Skeletal muscle cell (primary cell): ENCODE measurements at places on chromosomes 7 and 10.
A peak's percentile ranks its signal among the peaks of the same experiment; 100 is the strongest.

DNA sequence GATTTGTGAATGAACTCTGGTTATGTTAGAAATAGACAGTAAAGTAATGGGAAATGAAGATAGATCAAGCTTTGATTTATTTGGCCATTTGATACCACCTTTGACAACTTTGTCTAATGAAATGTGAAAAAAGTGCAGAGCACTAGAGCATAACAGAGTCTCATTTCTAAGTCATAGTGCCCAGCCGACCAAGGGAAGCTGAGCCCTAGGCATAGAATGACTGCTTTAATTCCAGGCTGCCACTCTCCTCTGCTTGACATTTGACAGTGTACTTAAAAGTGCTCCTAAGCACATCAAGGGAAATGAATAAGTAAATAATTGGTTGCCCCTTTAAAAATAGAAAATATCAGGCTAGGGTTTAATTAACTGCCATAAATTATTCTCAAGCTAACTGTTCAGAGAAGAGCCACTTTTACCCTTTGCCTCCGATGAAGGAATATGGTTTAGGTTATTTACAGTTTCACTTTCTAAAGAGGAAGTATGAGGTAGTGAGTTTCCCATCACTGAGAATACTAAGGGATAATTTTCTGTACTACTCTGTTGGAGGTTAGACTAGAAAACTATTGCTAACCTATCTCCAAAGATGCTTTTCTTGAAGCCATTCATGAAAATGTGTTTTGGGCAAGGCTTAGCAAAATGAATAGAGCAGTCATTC is 591.6 kb downstream of the REEP3 start:
- no peak for DNase-seq

GRCh38 chr7:7943951-7944350 is 24.6 kb upstream of the GLCCI1 start:
- DNase-seq: no peak

GRCh38 chr10:74150204-74150989 is at the start of gene AP3M1:
Gene AP3M1, minus strand, starts transcription at chr10:74150828. Its CDS starts 12,449 bp downstream, at chr10:74138379.
- DNase-seq: no peak

GRCh38 chr10:132728321-132728720 is 57.6 kb downstream of the NKX6-2 start:
- no peak for DNase-seq

- DNase-seq: peak; percentile 87
These were observed 83.1 kb downstream of the SH3PXD2A start for GRCh38 chr10:103772096-103772845.

DNA sequence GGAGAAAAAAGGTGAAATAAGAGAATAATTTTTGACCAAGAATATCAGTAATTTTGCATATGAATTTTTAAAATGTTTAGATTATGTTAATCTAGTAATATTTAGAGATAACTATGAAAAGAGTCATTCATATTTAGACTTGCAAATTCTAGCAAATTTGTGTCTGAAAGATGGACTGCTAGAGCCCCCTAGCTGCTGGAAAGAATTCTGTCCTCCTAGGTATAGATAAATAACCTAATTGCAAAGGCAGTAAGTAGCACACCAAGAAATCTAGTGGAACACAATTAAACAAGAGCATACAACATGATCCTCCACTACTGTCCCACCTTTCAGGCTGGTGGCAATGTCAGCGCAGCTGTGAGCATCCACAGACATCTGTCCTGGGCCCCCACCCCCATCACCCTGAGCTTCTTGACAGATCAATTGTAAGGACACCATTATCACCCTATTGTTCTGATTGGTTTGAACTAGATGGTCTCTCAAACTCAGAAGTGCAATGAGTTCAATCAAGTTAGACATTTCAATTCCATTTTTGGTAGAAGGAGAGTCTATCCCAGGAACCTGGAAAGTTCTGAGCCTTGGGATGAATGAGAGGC is 15.0 kb upstream of the GFRA1 start:
- DNase-seq: no peak

- DNase-seq: no peak
These were observed 185.9 kb upstream of the ASAH2 start for GRCh38 chr10:50437248-50437647.

GRCh38 chr7:57308631-57309408 is 141.2 kb upstream of the ZNF716 start:
- DNase-seq: no peak

GRCh38 chr7:77420986-77421672 is 5.0 kb upstream of the GSAP start:
- DNase-seq: no peak

- no peak for DNase-seq
These were observed 30.1 kb downstream of the DENND2A start for GRCh38 chr7:140610204-140611165.

GRCh38 chr7:23968791-23969190 is 258.8 kb downstream of the STK31 start:
- no peak for DNase-seq

DNA sequence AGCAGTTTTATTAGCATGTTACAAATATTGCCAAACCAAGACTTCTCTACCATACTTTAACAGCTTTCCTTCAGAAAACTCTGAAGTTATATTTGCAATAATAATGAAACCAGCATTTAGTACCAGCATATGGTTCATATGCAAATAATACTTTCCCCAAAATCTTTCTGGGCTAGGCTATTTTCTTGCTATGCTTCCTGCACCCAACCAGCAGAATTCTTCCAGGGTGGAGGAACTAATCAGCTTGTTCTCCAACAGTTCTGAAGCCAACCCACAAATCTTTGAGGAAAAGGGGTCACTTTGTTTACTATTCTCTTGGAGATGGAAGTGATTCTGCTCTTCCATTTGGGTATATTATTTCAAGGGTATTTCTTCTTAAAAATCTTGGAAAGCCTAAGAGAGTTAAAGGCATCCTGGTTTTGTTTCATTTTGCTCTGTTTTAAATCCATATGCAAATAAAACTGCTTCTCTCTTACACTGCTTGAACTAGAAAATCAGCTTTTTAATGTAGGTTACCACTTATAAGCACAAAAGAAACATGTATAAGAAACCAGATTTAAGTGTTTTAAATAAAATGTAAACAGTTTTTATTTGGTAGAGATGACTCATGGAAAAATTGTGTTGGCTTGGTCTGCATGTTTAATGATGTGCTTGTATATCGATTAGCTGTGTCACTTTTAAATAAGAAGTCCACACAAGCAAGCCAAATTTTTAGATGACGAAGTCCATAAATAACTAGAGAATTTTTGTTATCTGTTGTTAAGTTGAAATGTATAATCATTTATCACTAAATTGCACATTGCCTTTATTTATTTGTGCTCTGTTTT is 103.7 kb downstream of the HECTD2 start:
- DNase-seq: no peak

- no peak for DNase-seq
These were observed 202.6 kb upstream of the FOXK1 start for GRCh38 chr7:4479367-4480039.

DNA sequence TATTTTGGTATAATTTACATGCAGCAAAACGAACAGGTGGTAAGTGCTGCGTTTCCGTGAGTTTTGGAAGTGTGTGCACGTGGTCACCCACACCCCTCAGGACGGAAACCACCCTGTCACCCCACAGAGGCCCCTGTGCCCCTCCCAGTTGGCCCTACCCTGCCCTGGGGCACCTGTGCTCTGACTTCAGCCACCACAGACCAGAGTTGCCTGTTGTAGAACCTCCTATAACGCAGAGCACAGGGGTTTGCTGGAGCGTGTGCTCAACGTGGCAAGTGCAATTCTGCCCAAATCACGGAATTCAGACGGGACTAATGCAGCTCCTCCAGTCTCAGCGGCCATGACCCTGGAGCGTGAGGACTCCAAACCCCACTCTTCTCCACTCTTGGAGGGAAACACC is 9.6 kb upstream of the CFAP46 start:
- no peak for DNase-seq

- DNase-seq: no peak
These were observed 10.9 kb downstream of the C10orf71 start for GRCh38 chr10:49309691-49310411.

DNA sequence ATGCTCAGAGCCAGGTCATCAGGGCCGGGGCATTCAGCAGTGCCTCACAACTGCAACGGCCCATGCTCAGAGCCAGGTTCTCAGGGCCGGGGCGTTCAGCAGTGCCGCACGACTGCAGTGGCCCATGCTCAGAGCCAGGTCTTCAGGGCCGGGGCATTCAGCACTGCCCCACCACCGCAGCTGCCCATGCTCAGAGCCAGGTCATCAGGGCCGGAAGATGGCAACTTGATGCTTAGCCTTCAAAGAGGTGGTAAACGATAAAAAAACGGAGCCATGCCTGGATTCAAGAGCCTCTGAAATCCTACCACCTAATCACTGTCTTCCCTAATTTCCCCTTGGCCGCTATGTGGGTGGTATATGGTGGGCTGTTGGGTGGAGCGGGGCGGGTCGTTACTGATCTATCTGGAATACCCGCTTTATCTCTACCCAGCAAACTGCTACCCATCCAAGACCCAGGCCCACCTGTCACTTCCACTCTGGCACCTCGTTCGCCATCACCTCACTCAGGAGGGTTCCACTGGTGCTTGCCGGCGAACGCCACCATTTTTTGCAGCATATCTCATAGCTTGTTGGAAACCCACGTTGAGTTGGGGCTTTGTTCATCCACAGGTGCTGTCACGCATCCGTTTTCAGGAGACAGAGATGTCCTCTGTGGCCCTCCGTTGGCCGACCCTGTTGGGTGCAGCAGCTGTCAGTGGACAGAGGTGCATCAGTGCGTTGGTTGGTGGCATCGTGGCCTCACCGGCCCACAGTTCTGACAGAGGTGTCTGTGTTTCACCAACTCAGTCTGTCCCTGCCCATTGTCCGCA is 221.1 kb downstream of the EBF3 start:
- DNase-seq: no peak

GRCh38 chr7:96838481-96838880 is 128.8 kb upstream of the SEM1 start:
- DNase-seq: no peak

- no peak for DNase-seq
These were observed 81.6 kb upstream of the LRRC4 start for GRCh38 chr7:128112781-128113221.

GRCh38 chr10:130236711-130237110 is 100.5 kb downstream of the GLRX3 start:
- DNase-seq: no peak

DNA sequence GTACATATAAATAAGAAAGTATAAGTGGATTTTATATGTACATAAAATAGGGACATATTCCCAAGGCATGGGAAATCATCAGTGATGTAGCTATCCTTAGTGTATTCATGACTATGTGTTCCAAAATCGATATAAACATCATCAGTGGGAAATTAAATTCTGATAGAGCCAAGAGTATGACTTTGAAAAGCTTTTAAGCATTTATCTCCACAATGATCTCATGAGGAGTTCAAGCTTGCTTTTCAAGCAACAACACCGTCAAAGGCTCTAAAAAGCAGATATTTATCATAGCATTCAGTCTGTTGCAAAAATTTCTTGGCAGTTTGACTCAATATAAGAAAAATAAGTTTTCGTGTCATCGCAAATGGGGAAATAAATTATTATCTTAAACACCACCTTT is 14.5 kb upstream of the NEBL start:
- no peak for DNase-seq

DNA sequence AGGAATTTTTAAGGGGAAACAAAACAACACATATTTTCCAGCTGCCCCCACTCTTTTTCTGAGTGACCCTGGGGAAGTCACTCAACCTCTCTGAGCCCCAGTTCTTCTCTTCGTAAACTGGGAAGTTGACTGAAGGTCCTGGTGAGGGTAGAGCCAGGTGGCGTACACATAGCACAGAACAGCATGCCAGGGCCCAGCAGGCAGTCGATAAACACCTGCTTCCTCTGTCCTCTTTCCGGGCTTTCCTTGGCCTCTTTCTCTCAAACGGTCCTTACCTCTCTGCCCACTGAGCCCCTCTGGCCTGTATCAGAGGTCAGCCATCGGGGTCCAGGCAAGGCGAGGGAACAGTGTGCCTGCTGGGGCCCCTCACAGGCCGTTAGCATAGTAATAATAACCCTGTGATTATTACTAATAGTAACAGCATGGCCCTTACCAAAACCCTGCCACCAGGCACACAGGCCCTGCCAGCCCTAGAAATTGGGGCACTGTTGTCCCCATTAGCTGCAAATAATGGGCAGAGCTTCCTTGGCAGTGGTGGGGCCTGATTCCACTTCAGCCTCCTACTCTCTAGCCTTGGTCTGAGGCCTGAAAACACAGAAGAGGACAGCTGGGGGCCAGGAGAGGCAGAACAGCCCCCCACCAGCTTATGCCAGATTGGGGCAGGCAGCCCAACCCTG is 37.3 kb upstream of the SLC29A3 start:
- no peak for DNase-seq

DNA sequence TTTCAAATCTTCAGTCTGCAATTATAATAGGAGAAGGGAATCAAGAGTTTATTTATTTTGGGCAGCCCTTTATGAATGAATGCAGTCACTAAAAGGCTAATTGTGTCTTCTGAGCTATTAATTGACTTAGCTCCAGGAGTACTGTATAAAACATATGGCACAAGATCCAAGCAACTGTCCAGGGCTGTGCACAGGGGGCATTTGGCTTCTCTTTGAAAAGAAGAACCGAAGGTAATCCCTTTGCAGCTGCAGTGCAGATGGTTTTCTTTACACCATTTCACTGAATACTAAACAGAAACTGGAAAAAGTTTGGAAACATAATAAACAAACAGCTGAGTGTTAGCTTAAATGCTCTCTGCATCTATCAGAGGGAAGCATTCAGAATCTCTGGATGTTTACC is 282.6 kb upstream of the LRRN3 start:
- no peak for DNase-seq

DNA sequence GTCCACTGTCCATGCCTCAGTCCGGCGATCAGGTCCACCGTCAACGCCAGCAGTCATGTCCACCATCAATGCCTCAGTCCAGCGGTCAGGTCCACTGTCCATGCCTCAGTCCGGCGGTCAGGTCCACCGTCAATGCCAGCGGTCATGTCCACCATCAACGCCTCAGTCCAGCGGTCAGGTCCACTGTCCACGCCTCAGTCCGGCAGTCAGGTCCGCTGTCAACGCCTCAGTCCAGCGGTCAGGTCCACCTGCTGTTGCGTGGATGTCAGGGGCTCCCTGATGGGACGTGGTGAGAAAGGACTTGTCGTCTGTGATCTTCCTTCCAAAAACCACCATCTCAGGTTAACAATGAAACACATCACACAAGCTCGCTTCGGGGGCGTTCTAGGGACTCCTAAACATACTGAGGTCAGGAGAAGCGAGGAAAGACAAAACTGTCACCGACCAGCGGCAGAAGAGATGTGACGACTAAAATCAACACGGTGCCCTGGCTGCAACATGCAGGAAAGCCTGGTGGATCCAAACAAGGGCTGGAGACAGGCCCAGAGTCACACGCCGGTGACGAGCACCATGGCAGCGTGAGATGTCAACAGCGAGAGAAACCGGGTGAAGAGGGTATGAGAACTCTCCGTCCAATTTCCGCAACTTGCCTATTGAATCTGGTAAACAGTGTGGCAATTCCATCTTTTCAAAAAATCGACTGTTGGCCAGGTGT is 264.2 kb downstream of the MAD1L1 start:
- no peak for DNase-seq

- no peak for DNase-seq
These were observed 82.6 kb upstream of the AOAH start for GRCh38 chr7:36806891-36807290.

GRCh38 chr7:94239661-94240234 is 154.9 kb upstream of the COL1A2 start:
- DNase-seq: no peak
